Activated CD4-positive, CD25-positive, alpha-beta regulatory T cell (primary cell): ENCODE measurements at places on chromosomes 2 and 18.

DNA sequence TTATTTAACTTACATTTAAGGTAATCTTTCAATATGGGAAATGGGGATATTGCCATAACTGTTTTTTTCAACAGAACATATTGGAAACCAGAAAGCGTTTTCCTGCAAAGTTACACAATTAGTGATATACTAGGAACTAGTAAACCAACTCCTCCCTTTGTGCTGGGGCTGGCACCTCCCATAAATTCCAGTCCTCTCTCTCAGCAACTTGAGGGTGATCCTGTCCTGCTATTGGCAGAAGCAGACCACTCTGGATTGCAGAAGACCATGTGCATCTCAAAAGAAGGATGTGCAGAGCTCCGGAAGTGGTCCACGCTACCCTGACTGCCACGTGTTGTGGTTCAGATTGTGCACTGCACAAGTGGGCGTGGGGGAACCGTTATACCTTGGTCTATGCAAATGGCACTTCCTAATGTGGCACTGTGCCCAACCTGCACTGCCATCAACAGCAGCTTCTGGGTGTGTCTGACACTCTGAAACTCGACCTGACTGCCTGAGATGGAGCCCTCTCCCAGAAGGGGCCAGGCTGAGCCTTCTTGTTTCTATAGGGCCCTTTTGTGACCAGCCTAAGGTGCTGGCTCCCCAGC is 219.2 kb downstream of the ZNF516 start:
- DNase-seq, result no peak

- no peak for DNase-seq
Observed at GRCh38 chr2:201111096-201111495, 4.9 kb upstream of the CFLAR start.

- no peak for DNase-seq
Observed at GRCh38 chr2:235300368-235301201, 193.3 kb upstream of the AGAP1 start.

DNA sequence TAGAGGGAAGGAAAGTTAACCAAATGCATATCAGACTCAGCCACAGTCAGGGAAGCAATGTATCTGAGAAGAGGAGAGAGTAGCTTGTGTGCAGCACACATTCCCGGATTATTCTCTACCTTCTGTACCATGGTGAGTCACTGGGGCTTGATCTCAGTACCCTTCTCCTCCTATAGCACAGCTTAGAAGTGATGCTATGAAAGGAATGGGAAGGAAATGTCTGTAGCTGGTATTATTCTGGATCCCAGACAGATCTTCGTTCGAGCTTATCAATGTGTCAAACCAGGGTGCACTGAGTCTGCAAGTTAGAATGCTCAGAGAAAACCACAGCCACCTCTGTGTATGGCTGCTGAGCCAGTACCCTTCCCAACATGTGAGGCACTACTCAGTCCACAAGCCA is 88.0 kb upstream of the NFU1 start:
- no peak for DNase-seq

DNA sequence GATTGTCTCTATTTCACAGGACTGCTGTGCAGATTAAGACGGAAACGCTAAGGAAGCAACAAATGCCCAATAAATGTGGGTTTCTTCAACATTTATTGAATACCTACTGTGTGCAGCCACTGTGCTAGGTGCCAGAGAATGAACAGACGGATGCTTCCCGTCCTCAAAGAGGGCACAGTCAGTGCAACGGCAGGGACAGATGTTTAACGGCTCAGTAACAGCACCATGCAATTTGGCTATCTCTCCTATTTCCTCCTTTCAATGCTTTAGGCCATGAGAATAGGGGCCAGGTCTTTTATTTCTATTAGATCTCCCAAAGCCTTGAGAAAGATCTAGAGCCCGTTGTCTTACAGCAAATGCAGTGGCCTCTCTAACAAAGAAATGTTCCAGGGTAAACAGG is 7.2 kb downstream of the EDAR start:
- no peak for DNase-seq

GRCh38 chr18:24075767-24076597 is 61.4 kb downstream of the TTC39C start:
- peak; percentile 53 for DNase-seq

- no peak for DNase-seq
Observed at GRCh38 chr18:71352618-71353017, 1063.8 kb downstream of the SOCS6 start.

- no peak for DNase-seq
Observed at GRCh38 chr2:65411056-65411795, 21.2 kb downstream of the SPRED2 start.

DNA sequence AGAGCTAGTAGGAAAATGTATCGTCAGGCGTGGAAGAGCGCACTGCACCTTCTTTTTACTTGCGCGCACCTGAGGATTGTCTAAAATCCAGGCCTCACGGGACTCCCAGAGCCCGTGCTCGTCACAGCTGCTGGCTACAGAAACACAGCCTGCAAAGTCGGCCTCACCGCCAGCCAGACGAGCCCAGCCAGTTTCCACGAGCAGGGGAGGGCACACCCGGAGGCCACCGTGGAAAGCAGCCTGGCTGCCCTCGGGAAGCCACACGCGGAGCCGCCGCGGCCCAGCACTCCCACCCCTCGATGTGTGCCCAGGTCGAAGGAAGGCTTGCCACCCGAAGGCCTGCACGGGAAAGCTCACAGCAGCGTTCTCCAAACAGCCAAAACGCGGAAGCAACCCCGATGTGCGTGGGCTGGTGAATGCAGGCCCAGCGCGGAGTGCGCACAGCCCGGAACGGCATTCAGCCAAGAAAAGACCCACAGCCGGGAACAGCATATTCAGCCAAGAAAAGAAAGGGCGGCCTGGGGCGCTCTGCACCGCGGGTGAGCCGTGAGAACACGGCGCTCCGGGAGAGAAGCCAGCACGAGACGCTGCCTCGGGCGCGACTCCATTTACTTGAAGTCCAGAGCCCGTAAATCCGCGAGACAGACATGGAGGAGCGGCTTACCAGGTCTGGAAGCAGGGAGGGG is 53.9 kb upstream of the SALL3 start:
- DNase-seq, result no peak

GRCh38 chr2:18475884-18476283 is 84.6 kb downstream of the RDH14 start:
- no peak for DNase-seq

DNA sequence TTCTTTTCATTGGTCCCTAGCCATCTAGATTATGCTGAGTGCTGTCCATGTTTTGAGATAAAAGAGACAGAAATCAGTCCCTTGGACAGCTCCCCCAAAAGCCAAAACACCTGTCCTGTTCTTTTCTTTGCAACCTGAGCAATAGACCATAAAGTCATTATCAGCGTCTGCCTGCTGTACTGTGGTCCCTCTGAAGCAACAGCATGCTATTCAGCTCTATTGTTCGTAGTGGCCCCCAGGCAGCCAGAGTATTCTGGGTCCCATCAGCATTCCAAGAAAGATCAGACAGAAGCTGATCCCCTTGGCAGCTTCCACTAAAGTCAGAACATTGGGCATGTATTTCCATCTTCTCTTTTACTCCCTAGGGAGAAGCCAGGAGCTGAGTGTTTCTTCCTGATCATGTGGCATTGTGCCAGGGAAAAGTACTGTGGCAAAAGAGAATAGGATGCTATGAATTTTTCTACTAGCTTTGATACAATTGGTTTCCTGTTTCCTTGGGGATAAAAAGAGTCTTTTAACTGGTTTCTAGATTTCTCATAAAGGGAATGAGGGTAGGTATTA is 33.6 kb upstream of the ZSWIM2 start:
- DNase-seq, result no peak

DNA sequence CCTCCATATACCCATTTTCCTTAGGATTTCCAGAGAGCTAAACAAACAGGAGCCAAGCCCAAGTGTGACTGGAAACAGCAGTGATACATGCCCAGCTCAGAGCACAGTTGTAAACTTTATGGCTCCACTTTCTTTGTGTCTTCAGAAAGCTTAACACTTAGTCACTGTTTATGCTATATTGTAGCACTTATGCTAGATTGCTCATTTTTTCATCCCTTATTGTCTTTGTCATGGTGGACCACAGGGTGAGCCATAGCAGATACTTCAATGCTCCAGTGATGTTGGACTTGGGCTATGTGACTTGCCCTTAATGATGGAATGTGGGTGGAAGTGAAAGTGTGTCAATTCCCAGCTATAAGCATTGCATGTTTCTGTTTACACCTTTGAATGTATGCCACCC is 401.6 kb downstream of the METTL4 start:
- DNase-seq, result no peak

DNA sequence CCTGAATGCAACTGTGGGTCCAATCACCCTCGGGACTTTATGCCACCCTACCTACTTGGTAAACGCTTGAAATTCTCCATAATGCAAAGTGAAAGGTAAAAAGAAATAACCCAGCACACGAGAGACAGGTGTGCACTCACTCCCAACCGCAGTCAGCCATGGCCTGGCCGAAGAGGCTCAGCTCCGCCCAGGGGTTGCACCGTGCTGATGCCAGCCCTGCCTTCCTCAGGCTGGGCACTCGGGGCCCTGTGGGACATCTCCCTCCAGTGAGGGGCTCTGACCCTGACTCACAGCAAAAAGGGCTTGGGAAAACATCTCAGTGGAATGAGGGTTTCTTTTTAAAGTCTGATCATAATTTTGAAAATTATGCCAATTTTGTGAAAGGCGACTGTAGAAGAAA is 13.3 kb downstream of the SLC66A2 start:
- no peak for DNase-seq

DNA sequence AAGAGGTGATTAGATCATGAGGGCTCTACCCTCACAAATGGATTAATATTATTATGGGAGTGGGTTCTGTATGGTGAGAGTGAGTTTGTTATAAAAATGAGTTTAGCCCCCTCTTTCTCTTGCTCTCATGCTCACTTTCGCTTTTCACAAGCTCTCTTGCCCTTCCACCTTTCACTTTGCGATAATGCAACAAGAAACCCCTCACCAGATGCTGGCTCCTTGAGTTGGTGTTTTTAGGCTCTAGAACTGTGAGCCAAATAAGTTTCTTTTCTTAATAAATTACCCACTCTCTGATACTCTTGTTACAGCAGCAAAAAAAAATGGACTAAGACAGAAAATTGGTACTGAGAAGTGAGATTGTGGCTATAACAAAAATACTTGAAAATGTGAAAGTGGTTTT is 106.5 kb downstream of the EHBP1 start:
- no peak for DNase-seq

DNA sequence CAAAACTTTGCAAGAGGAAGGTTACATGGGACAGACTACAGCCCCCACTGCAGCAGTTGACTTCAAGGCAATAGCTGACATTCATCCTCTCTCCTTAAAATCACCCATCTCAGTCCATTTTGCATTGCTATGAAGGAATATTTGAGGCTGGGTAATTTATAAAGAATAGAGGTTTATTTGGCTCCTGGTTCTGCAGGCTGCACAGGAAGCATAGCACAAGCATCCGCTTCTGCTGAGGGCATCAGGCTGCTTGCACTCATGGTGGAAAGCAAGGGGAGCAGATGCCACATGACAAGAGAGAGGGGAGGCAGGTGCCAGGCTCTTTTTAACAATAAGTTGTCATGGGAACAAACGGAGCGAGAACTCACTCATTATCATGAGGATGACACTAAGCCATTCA is 646.0 kb downstream of the ZEB2 start:
- DNase-seq, result no peak

- DNase-seq, result no peak
Observed at GRCh38 chr18:37299471-37300304, 265.9 kb downstream of the CELF4 start.

DNA sequence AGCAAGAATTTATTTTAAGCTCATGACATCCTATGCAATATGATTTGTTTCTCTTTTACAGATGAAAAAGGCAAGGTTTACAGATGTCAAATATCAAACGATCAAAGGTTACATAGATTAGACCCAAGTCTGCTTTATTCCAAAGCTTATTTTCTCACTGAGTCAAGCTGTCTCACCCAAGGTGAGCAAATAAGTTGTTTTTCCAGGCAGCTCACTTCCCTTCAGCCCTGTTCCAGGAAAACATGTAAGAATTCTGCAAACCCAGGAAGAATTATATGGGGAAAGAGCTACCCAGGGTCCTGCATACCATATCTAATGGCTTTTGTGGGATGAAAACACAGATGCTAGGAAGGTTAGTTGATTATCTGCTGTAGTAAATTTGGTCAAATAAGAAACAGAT is 57.7 kb upstream of the SCN9A start:
- no peak for DNase-seq

DNA sequence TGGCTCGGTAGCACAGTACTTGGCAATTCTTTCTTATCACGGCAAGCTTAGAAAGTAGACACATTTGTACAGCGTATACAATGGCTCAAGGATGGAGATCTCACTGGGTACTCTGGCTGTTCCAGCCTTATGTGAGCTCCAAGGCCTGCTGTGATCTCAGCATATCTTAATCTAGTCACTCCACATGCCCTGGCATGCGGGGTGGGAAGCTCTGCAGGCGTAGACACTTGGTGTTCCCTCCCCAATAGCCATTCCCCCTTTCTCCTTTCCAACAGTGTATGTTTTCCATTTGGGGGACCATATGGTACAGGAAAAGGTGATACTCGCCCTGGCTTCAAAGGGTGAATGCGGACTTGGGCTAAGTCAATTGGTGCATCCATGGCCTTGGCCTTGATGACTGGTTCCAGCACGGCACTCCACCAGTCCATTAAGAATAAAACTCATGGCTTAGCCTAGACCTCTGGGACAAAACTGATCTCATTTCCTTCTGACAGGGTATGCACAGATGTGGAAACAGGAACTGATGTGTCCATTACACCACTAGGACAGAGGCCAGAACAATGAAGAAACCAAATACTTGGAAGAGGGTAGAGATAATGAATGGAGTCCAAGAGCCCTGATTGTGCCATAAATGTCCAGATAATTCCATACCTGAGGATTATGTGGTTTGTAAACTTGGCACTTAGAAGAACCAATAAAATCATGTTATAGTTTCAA is 28.4 kb downstream of the TGIF1 start:
- no peak for DNase-seq

GRCh38 chr2:6921321-6921922 is 4.2 kb downstream of the RNF144A start:
- no peak for DNase-seq

- DNase-seq, result no peak
Observed at GRCh38 chr2:135043345-135043744, 3.9 kb downstream of the MAP3K19 start.

DNA sequence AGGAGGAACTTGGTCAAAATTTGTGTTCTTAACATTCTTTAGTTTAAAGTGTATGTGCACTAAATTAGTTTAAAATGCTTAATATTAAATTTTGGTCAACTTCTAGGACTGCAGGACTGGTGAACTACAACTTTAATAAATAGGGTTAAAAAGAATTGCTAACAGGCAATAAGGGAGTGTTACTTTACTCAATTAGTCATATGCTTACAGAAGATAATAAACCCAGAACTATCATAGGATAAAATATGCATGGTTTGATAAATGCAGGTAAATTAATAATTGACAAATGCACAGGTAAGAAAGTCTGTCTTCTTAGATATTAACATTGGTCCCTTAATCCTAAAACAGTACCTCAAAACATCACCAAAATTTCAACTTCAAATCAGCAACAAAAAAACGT is 20.6 kb downstream of the FARSB start:
- no peak for DNase-seq

GRCh38 chr2:47048801-47049480 is 106.2 kb downstream of the STPG4 start:
- no peak for DNase-seq
